ENCODE measurements at places on chromosomes 7 and 10. TPM values are rescaled to one million over a fixed set of nuclear protein-coding genes. Genes with fewer than 3 reads are reported as not detected.

The SSBP1 gene
- total RNA-seq, result 87.6 TPM

The C10orf53 gene
- total RNA-seq, result not detected

DNA sequence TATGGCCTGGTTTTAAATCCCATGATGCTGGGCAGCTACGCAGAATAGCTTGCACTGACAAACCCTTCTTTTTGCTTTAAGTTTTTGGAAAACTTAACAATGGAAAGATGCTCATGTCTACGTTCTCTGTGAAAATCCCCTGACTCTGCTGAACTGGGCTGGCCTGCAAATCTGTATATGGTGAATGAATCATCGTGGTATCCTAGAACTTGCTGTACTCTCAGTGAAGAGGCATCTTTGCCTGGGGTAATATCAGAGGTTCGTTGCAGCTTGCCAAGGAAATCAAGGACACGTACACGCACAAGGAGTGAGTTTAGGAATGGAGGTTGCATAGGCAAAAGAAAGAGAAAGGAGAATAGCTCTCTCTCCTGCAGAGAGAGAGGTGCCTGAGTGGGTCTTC, 382.0 kb upstream of the ADARB2 start:
- H3K4me3 ChIP-seq, result no peak overlapping the region
- no peaks in the 10 kb centered on the region for H3K27me3 ChIP-seq

DNA sequence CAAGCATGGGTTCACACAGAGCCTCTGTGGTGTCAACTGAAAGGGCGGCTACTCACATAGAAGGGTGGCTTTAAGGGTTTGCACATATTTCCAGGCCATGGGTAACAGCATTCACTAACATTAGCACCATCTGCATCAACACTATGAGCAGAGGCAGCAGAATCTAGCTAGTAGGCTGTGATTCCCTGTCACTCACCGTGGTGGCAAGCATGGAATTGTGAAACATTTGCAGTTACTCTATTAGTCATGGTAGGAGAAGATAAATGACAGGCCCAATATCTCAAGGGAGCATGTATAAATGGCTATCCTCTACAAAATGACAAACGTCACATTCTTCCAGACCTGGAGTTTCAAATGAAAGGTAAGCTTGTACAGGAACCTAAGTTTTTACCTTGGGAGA, 32.2 kb upstream of the CUBN start:
- no peak for DNase-seq
- peaks cover 4% of the 10 kb centered on the region for H3K36me3 ChIP-seq
- peaks cover 5% of the 10 kb centered on the region for H3K4me1 ChIP-seq
- no peak overlapping the region for H3K27ac ChIP-seq
- H3K4me3 ChIP-seq, result no peak overlapping the region

The CYP3A7 gene
- total RNA-seq, result not detected

DNA sequence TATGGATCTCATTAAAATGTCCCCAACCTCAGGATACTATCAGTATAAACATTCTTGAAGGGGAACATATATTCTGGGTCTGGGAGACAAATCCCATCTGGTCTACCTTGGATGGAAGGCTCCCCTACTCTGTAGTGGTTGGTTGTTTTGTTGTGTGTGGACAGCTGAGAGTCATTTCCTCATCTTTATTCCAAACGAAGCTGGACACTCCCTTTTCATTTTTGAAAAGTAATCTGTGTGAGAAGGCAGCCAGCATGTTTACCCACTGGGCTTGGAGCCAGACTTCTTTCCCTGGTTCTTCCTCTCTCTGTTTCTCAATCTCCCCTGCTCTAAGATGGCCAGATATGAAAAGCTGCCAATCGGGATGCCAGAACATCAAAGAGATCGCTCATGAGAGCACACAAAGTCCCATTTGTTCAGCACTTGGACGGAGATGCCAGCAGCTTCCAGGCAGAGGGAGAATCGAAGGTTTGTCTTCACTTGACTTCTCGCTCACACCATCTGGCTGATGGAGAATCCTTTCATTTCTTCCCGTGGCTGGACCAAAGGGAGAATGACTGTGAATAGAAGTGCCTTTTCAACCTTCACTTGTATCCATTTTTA, 108.1 kb upstream of the AGR3 start:
- no peaks in the 10 kb centered on the region for H3K27me3 ChIP-seq
- no peaks in the 10 kb centered on the region for H3K4me1 ChIP-seq
- DNase-seq, result peak; percentile 81
- H3K4me3 ChIP-seq, result peak overlapping the region; percentile 3
- peak overlapping the region; percentile 83 for H3K27ac ChIP-seq
- no peaks in the 10 kb centered on the region for H3K36me3 ChIP-seq

The TMEM213 gene
- not detected for total RNA-seq

DNA sequence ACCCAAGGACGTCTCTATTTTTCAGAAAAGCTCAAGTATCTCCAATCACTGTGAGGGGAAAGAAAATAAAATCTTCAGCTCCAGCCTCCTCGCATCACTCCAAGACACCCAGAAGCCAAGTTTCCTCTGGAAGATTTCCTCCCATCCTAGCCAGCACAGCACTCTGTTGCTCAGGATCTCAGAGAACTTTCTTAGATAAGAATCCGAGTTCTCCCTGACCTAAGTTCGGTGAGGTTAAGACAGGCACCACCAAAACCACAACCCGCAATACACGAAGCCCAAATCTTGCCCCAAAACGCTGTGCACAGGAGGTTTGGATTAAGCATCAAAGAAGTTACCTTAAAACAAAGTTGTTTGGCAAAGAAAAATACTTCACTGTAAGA, 4.2 kb downstream of the FAM53B start:
- peaks cover 77% of the 10 kb centered on the region for H3K4me1 ChIP-seq
- H3K36me3 ChIP-seq, result no peaks in the 10 kb centered on the region
- peak overlapping the region; percentile 25 for H3K4me3 ChIP-seq

Measured in tibial nerve (tissue), 4 donors.